ENCODE measurements at places on chromosomes 5 and 9.
A peak's percentile ranks its signal among the peaks of the same experiment; 100 is the strongest.

DNA sequence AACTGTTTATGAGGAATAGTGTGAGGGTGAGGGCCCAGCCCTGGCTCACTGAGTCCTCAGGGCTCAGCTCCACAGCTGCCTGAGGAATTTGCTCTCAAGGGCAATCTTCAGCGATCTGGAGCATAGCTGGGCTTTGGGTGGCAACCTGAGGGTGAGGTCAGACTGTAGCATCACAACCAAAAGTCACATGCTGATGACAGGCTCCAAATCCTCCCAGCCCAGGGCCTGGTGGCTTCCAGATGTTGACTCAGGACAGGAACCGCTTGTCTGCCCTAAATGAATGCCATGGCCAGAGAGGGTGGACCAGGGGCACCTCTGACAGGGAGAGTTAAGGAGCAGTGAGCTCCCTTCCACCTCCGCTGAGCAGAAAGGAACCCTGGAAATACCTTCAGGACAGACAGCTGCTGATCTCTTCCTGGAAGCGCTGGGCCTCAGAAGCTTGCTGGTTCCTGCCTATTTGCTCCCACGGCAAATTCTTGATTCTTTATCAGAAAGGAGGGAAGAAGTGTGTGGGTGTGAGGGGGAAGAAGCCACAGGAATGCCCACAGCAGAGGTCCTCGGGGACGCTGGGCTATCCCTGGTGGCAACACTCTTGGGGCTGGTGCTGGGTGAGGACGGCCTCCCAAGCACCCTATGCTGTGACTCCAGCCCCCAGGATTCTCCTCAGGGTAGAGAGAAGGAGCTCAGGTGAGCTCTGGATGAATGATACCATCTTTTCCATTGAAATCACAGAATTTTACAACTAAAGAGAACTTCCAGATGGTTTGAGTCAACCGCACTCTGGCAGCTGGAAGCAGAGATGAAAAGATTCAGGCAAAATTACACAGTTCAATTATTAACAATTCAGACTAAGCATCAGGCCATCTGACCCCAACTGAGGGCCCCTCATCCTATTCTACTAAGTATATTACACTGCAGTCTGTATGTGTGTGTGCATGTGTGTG, 13.8 kb upstream of the CTSL start:
- peak; percentile 6 for DNase-seq

DNA sequence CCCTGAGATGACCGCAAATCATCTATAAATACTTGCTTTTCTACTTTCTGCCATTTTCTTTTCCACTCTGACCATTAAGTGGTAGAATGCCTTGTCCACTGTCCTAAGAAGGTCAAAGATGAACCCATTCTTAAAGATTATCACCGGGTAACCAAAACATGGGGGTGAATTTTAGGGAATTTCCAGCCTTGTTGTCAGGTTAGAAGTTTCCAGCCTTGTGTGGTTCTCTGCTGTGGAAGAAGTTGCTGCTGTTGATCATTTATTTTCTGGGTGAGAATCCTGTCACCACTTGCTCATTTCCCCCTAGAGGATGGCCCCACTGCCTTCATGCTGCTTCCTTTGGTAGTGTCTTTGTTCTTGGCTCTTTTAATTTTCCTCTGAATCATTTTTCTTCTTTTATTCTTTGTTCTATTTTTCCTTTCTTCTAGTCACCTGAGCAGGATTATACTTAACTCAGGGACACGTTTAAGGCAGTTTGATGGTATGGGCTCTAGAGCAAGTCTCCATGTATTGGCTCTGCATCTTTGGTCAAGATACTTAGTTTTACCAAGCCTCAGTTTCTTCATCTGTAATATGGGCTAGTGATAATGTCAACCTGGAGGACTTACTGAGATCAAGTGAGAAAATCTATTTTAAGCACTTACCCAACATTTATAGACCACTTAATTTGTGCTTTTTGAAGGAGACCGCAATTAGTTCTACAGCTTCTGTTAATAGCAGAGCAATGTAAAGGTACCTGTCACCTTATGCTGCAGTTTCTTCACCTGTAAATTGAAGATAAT, 266.2 kb downstream of the ARHGAP26 start:
- no peak for DNase-seq

DNA sequence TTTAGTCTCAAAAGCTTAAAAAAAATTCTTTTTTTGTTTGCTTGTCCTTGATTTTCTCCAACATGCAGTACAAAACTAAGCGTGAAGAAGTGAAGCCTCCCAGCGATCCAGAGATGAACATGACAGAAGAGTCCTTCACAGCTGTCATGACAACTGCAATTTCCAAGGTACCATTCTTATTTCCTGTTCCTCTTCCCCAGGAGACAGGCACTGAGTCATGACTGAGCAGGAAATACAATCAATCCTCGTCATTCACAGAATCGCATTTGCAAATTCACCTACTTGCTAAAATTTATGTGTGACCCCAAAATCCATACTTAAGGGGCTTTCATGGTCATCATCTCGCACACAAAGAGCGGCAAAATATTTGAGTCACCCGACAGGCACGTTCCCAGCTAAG, 77.3 kb downstream of the SLC1A1 start:
- no peak for DNase-seq

- DNase-seq: peak; percentile 89
Observed at GRCh38 chr5:82719368-82719767, 357.8 kb downstream of the TMEM167A start.

DNA sequence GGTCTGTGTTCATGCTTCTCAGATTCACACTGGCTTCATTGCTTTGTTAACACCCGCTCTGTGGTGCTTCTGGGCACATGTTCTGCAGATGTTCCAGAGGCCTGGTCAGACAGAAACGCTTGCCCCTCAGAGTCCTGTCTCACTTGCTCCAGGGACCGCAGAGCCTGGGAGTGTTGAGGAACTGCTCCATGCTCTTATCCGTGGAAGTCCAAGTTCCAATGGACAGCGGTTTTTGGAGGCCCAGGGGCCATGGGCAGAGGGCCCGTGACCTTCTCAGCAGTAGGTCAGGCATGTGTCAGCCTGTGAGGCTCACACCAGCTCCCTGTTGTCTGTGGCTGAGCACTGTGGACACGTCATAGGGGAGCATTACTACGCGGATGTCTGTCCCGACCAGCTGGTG, 364.7 kb upstream of the IRX1 start:
- DNase-seq: no peak

- peak; percentile 67 for DNase-seq
Observed at GRCh38 chr9:83188277-83188676, 125.3 kb upstream of the RASEF start.

DNA sequence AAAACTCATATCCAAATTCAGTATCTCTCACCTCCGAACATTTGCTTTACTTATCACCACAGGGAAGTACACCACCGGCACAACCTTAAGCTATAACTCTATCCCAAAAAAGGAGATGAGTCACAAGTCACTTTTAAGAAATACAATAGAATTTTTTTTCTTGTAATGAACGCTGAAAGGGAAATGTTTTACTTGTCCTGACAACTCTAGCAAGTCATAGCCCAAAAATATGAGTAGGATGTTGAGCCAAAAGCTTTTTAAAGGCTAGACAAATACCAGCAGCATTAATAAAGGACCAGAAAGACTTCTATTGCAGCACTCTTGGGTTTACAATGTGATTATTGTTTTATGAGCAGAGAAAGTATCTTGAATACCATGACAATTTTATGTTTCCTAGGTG, 147.3 kb upstream of the FST start:
- DNase-seq: no peak

- DNase-seq: no peak
Observed at GRCh38 chr5:60856066-60856465, 12.0 kb upstream of the ELOVL7 start.

GRCh38 chr9:28801144-28801799, 1228.0 kb upstream of the C9orf72 start:
- DNase-seq: no peak

DNA sequence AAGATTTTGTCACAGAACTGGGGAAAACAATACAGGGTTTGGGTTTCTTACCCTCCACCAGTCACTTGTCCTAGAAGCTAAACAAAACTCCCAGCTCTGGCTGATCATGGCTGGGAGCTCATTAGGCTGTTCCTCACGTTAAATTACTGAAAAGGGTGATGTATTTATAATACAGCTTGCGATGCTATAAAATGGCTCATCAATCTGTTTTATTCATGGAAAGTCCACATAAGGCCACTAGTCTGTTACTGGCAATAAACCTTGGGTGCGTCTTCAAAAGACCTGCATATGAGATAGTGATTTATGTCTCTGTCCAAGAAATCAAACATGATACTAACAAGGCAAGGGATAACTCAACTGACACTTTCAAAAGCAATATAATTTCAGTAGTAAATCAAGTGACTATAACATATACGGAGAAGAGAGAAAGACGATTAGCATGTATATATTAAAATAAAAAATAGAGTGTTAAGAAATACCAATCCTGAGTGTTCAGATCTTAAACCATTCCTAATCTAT, 219.0 kb downstream of the BNC2 start:
- DNase-seq: no peak

Data from MV-4-11 (cell line).